Stimulated activated CD8-positive, alpha-beta memory T cell treated with anti-CD3 and anti-CD28 coated beads, Interleukin-15, amount 100 ng/mL, for 48 hours (primary cell): ENCODE measurements at places on chromosomes 16 and 17.

GRCh38 chr16:23724096-23724784 is 11.2 kb upstream of the ERN2 start:
- no peak for DNase-seq

- no peak for DNase-seq
These were observed 484.3 kb upstream of the EEF2KMT start for GRCh38 chr16:5581908-5582307.

DNA sequence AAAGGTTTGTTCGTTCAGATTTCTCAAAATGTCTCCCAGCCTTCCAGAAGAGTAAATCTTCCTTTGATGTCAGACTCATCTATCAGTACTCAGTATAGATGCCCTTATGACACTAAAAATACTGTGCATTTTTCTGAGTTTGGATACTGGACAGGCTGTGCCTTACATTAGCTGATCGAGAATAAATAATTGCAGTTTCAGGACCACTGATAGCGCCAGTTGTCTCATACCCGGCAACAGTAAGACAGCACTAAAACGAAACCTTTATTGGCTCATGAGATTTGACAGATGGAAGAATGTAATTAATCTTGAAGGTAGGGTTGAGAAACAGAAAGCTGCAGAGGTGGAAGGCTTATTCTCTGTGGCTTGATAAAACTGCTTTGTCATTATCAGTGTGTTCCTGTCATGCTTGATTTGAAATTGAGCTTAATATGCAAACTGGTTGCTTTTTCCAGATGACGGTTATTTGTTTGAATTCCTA is 1.2 kb downstream of the ATP6V0A1 start:
- DNase-seq, result no peak

DNA sequence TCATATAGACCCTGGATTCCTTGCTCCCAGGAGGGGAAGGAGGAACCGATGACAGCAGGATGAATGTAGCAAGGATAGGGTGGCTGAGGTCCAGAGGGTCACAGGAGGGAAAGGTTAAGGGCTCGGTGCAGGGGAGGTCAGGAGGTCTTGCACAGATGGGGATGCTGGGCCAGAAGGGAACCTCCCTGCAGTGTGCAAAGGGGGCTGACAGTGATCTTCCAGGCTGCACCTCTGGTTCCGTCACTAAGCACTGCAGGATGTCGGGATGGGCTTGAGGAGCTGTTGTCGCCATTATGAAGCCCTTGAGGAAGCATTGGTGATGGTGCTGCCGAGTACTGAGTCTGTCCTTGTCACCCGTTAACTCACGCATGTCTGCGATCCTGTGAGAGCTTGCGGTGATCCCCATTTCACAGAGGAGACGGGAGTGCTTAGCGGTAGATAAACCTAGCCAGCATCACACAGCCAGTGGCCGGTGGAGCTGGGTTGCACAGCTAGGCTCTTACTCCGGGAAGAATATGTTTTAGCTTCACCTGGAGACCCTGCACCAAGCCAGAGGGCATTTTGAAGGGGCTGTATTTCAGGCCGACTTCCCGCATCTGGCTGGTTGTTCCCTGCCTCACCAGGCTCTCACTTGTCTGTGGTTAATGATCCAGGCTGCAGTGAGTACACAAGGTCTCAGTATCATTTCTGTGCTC is 120.4 kb downstream of the SNX29 start:
- no peak for DNase-seq

DNA sequence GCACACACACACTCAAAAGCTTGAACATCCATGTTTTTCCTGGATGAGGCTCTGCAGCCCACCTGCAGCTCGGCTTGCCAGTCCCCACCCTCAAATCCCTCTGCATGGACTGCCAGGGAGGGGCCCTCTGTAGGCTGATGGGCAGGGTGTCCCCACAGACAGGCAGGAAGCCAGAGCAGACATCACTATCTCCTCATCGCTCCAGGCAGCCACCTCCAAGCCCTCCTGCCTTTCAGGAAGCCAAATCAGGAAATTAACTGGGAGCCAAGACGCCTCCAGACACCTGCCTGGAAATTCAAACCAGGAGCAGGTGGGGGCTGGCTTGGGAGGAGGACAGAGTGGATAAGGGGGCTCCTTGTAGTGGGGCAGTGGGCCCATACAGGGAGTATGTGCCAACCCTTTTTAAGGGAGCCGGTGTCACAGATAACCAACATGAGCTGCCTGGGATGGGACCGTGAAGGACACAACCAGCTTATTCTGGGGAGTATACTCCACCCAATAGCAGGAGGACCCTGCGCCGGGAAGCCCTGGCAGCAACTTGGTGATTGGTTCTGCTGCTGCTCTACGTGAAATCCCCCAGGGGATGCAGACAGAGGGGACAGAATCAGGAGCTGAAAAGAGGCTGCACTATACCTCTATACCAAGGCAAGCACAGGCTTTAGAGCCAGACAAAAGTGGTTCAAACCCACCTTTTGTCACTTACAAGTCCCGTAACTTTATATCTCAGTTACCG is 139.1 kb downstream of the CCT6B start:
- DNase-seq, result no peak

GRCh38 chr17:66348584-66349165 is 46.3 kb downstream of the PRKCA start:
- peak; percentile 25 for DNase-seq

DNA sequence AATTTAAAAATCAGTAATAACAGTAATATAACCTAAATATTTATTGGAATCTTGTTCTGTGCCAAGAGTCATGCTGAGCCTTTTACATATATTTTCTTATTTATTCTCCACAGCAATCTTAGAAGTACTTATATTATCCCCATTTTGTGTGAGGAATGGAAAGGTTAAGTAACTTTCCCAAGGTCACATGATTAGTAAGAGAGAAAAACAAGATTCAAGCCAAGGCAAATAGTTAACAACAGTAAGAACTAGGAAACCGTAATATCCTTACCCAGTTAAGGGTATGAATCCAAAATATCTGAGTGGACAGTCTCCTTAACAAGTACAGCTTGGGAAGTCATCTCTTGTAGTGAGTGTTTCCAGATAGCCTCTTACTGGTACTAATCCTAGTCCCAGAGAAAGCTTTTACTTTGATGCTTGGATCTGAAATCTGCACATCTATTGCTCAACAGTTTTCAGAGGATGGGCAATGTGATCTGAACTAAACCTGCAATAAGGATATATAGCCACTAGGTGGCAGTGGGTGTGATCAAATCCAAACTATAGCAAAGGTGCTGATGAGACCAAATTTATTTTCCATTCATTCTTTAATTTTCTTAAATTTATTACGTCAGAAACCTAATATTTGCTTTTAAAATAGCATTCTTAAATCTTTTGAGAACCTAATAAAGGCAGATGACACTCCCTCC is 23.3 kb downstream of the SHISA6 start:
- DNase-seq, result no peak

GRCh38 chr17:77893144-77894044 is 65.1 kb upstream of the TNRC6C start:
- DNase-seq, result no peak

DNA sequence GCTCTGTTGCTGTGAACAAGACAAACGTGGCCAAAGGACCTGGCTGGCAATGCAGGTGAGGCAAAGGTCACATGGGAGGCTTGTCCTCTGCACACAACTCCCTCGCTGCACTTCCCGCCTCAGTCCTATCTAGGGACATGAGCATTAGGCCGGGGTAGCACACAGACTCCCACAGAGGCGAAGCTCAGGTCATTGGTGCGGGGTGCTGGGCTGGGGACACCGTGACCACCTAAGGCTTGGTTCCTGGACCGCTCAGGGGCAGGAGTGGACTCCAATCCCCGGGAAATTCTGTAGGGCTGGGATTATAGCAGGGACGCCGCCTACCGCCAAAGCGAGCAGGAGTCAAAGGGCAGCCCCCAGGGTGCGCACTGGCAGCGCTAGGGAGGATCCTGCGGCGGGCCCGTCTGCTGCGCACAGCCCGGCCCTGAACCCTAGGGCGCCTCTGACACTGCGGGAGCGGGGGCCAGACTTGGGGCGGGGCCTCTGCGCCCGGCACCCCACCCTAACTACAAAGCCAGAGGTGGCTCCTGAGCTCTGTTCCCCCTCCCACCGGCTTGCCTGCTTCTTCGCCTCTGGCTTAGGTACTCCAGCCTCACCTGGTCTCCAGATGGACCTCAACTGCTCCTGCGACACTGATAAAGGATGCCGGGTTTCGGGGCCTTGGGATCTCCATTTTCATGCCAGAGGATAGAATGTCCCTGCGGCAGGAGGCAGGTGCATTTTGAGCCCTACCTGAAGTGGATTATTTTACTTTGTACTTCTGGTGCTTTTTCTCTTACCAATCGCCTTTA is 3.9 kb upstream of the MT1B start:
- no peak for DNase-seq

- no peak for DNase-seq
These were observed 537 bp downstream of the PALB2 start for GRCh38 chr16:23640615-23640930.

DNA sequence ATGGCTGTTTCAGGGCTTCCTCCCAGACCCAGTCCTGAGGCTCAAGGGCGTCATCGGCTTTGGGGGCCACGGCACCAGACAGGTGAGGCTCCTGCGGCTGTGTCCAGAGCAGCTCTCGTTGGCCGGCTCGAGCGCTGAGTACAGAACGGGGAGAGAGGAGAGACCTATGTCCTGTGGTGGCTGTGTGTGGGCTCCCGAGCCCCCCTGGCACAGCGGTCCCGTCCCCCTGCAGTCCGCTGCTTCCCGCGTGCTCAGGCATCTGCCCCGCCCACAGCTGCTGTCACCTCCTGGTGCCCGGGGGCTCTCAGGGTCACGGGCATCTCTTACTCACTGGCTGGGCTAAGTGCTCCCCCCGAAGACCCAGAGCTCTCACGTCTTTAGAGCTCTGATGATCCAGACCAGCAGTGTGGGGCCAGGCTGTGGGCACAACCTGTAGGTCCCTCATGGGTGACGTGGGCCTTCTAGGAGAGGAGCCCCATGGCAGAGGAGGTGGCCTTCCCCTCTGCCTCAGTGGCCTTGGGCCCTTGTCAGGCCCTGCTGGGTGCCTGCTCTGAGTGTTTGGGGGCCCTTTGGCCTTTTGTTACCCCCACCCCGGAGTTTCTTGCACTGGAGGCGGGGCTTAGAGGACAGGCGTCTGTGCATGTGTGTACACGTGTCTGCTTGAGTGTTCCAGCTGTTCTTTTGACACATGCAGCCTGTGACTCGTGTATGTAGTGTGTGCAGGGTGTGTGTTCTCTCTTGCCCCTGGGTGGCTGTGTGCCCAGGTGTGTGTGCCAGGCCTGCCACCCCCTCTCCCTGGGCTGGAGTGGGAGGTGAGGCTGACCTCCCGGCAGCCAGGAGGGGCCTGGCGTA is 3.5 kb downstream of the WDR90 start:
- no peak for DNase-seq

DNA sequence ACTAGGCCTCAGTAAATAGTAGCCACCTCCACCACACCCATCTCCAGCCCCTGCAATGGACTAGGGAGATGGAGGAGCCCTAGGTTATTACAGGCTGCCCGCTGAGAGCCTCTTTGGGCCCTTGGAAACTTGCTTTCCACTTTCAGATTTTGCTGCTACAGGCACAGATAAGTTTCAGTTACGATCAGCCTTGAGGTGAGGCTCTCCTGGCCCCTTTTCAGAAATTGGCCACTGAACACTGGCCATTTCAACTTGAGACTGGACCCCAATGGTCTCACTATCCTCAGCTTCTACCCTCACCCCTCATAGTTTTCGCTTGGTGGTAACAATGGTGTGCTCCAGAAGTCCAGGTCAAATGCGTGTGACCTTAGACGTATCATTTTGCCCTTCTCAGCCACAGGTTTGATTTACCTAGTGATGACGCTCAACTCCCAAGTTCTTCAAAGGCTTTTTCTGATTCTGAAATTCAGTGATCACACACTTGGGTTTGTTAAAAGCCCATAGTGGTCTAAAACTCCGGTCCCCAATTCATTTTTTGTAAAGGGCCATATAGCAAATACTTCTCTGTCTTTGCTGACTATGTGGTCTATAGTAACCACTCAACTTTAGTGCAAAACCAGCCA is 1.0 kb downstream of the PMM2 start:
- DNase-seq, result no peak

DNA sequence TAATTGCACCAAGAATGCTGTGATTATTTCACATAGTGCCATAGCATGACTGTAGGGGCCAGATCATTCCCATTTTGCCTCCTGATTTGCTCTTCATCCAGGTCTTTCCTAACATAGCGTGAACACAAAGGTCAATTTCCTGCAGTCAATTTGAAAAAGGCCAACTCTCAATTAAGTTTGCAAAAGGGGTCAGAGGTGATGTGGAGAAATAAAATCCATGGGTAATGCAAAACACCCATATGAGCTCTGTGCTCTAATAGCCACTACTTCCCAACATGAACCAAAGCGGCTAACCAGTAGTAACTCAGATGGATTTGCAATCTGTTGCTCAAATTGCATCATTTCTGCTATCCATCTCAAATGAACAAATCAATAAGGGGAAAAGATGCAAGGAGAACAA is 275.5 kb upstream of the SOX9 start:
- DNase-seq, result no peak

GRCh38 chr17:37710344-37710886 is 34.4 kb downstream of the HNF1B start:
- no peak for DNase-seq

DNA sequence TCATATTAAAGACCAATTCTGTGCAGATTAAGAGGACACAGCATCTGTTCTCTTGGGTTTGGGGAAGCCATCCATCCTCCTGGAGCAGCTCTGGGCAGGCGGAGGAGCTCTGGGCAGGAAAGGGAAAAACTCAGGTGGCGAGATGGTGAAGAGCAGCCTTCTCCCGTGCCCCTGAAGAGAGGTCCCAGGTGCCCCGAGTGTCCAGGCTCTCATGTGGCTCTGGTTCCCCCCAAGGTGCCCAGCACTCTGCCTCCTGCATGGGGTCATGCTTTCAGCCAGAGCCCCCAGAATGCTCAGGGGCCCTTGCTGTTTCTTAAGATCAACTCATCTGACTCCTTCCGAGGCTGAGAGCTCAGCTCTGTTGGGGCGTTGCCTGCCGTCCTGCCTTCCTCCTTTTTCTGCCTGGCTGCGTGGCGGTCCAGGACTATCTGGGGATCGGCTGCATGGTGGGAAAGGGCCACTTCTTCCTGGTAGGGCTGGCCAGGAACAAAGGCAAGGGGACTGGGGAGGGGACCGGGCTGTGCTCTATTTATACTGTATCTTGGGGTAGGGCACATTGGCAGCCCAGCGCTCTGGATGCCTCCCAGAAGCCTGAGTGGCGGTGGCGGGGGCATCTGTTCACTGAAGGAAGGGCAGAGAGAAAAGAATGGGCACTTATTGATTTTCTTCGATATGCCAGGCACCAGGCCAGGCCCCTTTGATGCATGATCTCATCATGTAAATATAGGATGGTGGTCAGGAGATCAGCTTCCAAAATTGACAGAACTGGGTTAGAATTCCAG is 103.2 kb upstream of the SDK2 start:
- no peak for DNase-seq

DNA sequence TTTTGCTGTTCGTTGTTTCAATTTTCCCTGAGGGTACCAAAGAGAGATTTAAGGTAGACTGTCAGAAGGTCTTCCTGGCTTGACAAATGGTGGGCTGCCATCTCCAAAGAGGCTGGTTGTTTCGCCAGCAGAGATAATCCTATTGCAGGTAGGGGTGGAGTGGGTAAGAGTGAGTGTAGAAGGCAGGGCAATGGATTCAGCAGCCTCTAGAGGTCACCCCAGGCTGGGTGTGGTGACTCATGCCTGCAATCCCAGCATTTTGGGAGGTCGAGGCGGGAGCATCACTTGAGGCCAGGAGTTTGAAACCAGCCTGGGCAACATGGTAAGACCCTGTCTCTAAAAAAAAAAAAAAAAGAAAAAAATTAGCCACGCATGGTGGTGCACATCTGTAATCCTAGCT is 34.6 kb downstream of the DCAKD start:
- no peak for DNase-seq
